Lower leg skin (tissue), 4 donors: ENCODE measurements at places on chromosomes 12 and 14.

GRCh38 chr12:130583317-130583716, 132.8 kb downstream of the RIMBP2 start:
- no peak for DNase-seq

GRCh38 chr14:64422756-64423155, 34.6 kb downstream of the MTHFD1 start:
- DNase-seq, result no peak

- no peak for DNase-seq
Measured at GRCh38 chr12:7966563-7966962, 30.6 kb upstream of the SLC2A3 start.

DNA sequence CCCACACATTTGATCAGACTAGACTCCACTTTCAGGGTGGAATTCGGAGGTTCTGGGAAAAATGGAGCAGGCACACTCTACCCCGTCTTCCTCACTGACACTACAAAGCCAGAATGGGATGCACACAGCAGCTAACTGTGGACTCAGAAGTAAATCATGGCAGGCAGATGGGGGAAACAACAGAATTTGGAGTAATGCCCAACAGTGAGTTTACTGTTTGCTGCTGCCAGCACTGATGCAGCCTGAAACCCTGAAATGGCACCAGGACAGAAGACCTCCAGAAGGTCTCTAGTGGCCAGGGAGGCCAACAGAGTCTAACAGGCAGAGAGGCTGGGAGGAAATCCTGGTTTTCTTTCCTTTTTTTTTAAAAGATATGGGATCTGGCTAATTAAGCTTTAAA, 24.6 kb downstream of the KCTD10 start:
- DNase-seq, result no peak

DNA sequence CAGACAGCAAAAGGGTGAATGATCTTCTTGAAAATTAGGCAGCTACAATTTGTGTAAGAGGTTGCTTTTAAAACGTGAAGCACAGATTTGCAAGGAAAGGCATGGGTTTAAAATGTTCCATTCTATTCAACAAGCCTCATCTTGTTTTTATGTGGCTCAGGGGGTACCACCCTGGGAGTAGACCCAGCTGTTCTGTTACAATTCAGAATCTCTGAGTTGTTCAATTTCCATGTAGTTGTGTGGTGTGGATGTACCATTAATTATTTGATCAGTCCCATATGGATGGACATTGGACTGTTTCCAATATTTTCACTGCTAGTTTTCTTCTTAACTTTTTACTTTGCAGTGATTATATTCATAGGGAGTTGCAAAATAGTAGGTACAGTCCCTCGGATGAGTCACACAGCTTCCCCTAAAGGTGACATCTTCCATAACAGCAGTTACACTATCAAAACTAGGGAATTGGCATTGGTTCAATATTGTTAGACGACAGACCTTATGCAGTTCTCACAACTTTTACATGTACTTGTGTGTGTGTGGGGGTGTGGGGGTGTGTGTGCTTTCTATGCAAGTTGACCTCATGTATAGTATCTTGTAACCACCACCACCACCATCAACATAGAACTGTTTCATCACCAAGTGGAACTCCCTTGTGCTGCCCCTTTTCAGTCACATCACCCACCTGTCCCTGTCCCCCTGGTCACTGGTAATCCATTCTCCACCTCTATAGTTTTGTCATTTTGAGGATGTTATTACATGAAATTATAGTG, 59.0 kb upstream of the CAPRIN2 start:
- no peak for DNase-seq

DNA sequence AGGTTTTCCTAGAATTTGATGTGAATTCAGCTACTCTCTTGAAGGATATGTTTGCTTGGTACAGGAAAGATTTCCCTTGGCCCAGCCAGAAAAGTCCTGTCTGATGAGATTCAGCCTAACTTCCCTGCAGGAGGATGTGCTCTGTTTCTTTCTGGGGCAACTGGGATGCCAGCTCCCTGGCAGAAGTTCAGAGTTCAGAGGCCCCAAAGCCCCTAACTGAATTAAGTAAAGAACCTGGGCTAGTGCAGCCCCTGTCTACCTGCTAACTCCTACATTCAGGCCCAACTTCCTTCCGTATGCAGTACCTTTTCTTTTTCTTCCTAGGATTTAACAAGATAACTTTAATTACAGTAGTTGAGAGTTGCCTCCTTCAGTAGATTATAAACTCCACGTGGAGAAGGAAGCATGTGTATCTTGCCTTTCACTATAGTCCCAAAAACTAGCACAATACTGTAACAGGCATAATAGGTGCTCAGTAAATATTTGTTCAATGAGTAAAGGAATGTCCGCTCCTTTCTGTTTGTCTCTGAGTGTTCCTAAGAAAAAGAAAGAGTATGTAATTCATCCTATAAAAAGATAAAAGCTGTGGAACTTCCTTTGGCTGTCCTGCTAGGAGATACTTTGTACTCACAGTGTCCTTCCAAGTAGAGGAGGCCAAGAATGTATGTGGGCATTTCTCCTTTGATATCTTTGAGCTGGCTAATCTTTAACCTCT, 141.0 kb downstream of the SLC8A3 start:
- DNase-seq, result no peak

DNA sequence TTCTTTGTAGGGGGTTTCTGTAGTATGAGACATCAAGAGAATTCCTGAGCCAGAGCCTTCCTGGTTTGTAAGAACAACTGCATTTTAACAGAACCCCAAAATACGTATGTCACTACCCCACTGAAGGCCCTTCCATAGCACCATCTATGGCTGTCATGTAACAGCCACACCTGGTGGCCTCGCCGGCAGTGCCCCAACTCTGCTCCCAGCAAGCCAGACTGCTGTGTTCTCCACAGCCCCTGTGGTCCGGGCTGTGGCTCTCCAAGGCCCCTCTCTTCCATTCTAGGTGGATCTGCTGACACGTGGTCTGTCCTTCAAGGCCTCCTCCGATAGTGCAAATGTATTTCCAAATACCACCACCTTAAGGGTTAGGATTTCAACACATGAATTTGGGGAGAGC, 9.9 kb upstream of the PPP1R13B start:
- DNase-seq, result no peak

GRCh38 chr12:128298091-128298748, 31.2 kb downstream of the TMEM132C start:
- DNase-seq, result no peak
